ENCODE measurements at places on chromosomes 16 and 17.
A peak's percentile ranks its signal among the peaks of the same experiment; 100 is the strongest.

- DNase-seq: peak; percentile 79
Measured at GRCh38 chr16:30183233-30184095, at the start of gene CORO1A. CORO1A (plus strand) TSS chr16:30183602; CDS start chr16:30185210, 1,608 bp downstream.

GRCh38 chr17:39484178-39484577, 22.9 kb downstream of the CDK12 start:
- DNase-seq: no peak

DNA sequence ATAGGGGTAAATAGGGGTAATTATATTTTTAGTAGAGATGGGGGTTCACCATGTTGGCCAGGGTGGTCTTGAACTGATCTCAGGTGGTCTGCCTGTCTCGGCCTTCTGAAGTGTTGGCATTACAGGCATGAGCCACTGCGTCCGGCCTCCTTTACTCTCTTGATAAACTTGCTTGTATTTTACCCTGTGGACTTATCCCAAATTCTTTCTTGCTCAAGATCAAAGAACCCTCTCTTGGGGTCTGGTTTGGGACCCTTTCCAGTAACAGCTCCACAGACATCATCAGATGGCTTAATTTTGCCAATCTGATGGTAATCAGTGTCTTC, 5.6 kb upstream of the C1QTNF1 start:
- DNase-seq: no peak

DNA sequence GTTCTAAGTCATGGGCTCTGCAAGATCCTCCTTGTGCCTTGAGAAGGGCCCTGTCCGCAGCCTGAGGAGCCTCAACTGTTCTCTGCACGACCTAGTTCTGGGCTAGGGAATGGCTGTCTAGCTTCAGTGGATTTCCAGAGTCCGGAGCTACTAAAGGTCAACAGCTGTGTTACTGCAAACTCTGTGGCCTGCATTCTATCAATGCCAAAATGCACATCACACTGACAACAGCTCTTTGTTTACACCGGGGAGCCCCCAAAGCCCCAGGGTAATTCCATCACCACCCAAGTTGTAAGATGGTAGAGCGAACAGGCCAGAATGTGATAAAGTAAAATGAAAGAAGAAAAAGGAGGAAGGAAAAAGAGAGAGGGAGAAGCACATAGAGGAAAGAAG, 610.2 kb downstream of the MAF start:
- DNase-seq: no peak

GRCh38 chr16:88358023-88358420, 24.7 kb upstream of the ZNF469 start:
- DNase-seq: no peak

GRCh38 chr17:60724647-60725046, 47.0 kb downstream of the BCAS3 start:
- no peak for DNase-seq

DNA sequence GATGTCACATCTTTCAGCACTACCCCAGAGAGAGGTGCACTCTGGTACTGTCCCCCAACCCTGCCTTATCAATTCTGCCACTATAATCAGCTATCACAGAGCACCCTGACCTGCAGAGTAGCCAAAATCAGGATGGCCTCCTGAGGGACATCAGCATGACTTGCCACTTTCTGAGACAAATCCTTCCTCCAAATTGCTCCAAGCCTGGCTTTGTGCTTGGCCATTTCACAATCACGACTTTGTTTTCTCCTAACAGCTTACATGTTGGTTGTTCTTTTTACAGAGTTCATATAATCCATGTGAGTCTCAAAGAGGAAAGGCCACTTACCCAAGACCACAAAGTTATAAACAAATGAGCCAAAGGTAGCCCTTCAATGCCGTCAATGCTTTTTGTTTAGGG, 449.0 kb upstream of the CDH5 start:
- DNase-seq: no peak

- no peak for DNase-seq
Measured at GRCh38 chr16:27798241-27798640, 248.3 kb downstream of the KATNIP start.

DNA sequence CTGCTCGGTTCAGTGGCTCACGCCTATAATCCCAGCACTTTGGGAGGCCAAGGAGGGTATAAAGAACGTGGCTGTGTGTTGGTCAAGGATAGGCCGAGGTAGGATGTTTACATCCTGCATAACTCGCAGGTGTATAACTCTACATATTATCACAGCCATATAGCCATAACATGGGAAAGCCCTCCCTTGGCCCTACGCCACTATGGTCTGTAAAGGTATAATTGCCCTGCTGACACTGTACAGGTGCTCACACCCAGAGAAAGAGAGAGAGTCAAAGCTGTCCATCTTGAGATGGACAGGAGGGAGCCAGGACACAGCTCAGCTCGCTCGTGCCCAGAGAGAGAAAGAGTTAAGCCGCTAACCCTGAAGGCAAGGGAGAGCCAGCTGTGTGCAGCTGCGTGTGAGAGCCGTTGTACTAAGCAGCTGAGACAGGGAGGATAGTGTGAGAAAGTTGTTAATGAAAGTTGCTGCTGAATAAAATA, 30.4 kb upstream of the DHX8 start:
- DNase-seq: no peak

DNA sequence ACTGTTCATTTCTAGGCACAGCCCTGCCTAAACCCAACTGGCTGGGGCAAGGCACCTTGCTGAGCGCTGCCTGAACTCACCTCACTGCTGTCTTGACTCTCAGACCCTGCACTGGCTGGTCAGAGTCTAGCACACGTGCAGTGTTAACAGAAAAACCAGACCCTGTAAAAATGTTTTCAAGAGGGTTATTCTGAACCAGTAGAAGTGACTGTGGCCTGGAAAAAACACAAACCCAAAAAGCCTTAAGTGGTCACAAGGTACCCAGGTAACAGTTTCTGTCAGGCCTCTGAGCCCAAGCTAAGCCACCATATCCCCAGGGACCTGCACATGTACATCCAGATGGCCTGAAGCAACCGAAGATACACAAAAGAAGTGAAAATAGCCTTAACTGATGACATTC, 6.1 kb upstream of the EIF4A3 start:
- no peak for DNase-seq

DNA sequence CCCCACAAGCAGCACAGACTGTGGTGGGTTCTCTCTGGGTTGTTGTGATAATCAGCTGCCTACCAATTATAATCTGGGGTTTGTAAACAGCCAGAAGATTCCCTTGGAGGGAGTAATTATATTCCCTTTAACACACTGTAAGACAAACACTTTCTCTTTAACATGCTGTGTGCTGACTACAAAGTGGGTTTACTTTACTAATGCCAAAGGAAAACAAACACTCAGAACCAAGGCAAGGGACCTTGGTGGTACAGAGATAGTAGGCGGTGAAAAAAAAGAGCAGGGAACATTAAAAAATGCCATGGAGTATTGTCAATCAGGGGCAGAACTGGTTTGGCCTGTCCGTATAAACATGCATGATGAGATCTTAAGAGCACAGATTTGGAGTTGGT, 3.0 kb upstream of the VAT1L start:
- no peak for DNase-seq

- peak; percentile 40 for DNase-seq
Measured at GRCh38 chr17:82272495-82273326, 789 bp downstream of the CSNK1D start.

GRCh38 chr17:39404542-39405378, 3.3 kb upstream of the FBXL20 start:
- peak; percentile 96 for DNase-seq

DNA sequence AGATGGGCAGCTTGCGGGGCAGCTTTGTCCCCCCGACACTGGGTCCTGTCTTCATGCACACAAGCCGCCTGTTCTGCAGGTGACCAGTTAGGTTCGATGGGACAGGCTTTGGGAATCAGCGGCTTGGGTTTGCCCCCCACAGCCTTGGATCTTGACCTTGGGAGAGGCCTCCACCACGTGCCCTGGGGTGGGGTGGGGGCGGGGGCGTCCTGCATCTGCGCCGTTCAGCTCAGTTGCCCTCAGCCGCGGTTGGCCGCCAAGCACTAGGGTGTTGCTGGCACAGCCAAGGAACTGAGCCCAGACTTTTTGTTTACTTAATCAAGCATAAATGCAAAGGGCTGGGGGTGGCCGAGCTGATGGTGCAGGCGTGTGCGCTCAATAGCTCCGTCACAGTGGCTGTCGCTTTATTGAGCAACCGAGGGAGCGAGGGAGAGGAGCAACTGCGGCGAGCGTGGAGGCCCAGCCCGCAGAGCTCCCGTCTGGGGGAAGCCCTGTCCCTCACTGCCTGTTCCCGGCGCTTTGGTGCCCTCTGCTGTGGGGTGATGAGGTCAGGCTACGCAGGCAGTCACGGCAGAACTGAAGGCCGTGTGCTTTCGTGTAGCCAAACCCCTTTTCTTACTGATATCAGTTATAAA, 33.9 kb downstream of the JPH3 start:
- peak; percentile 85 for DNase-seq

DNA sequence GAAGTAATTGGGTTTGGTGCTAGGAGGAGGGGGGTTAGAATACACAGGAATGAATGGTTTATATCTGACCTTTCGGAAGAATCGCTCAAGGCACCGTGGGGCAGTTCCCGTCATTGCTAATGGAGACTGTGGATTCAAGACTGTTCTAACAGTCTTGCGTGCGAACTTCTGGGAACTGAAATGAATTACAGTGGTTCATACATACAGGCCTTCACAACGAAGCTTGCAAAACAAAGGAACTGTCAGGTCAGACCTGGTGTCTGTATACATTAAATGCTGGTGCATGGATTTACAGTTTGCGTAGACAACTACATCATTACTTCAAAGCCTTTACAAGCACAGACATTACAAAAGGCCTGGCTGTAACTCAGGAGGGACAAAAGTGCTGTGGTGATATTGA, 983.9 kb downstream of the CDH11 start:
- DNase-seq: no peak

- no peak for DNase-seq
Measured at GRCh38 chr17:1126250-1126797, 53.5 kb downstream of the ABR start.

- no peak for DNase-seq
Measured at GRCh38 chr16:22214889-22215288, 8.8 kb downstream of the EEF2K start.

DNA sequence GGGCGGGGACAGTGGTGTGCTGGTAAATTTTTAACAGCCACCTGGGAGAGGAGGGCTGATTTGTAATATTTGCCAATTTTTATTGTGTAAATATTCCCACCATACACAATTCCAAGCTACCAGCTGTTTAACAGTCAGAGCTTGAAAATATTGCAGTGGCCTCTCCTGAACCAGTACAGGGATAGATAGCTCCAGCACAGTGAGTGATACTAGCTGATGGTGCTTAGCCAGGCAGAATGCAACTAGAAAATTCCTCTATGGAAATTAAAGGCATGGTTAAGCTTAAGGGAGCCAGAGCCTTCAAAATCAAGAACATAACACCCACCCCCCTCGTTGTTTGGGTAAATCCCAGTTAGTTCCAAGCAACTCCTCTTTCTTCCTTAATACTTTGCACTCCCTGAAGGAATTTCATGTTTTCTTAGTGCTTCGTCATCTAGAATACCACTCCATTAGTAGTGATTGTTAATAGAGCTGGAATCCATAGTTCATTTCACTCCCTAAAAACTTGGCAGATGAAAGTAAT, 96.6 kb downstream of the CYB561 start:
- DNase-seq: peak; percentile 7

DNA sequence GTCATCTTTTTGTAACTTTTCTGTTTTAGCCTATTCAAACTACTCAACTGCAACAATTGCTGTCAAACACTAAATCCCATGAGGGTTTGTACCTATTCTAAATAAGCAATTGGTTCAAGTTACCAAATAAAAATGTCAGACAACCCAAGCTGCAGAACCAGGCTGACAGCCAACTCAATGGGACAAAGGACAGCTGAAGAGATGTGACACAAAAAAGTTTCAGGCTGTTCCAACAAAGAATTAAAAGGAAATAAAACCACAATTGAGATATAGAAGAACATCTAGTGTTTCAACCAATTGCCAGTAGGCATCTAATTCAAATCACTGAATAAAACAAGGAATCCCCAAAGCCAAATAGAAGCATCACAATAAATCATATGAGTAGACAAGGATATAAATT, 49.3 kb downstream of the GRB7 start:
- DNase-seq: no peak

GRCh38 chr16:13956635-13957196, 36.8 kb downstream of the ERCC4 start:
- DNase-seq: peak; percentile 14

DNA sequence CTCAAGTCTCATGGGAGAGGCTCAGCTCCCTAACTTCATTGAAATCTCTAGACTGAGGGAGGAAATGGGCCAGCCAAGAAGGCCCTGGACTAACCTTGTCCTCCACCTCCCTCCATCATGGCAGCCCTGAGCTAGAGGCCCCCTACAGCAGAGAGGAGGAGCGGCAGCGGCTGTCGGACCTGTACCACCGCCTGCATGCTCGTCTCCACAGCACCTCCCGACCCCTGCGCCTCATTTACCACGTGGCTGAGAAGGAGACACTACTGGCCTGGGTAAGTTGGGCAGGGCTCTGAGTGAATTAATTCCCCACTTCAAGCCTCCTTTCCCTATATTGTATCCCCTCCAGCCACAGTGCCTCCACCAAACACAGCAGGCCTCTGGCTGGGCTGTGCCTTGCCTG, 3.8 kb upstream of the SYCE1L start:
- no peak for DNase-seq

DNA sequence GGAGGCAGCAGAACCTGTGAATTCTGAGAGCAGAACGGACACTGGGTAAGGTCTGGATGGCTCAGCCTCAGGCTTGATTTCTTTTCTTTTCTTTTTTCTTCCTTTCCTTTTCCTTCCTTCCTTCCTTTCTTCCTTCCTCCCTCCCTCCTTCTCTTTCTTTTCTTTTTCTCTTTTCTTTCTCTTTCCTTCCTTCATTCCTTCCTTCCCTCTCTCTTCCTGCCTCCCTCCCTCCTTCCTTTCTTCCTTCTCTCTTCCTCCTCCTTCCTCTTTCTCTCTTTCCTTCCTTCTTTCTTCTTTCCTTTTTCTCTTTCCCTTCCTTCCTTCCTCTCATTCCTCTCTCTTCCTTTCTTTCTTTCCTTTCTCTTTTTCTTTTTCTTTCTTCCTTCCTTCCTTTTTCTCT, 38.0 kb downstream of the OR3A1 start:
- DNase-seq: no peak

DNA sequence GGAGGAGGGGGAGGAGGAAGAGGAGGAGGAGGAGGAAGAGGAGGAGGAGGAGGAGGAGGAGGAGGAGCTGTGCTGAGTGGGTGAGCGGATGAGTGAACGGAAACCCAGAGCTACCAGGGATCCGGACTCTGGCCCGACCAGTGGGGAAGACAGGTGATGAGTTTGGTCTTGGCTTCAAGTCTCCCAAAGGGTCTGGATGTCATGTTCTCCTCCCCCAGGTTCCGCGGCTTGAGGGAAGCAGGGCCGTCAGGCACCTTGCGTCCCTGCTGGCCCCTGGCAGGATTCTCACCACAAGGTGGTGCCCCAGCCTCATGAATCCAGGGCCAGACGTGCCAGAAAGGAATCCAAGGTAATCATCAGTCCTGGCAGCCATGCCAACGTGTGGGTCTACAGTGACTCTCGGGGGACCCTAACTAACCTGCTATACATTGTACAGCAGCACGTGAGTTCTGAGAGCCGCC, 13.5 kb upstream of the ABAT start:
- peak; percentile 67 for DNase-seq

Measured in ELR (cell line).